Activated CD4-positive, alpha-beta T cell treated with anti-CD3 and anti-CD28 coated beads, Interleukin-2, Interleukin-4, amounts not matched to agents 100 ng/mL and 50 ng/mL, durations not matched to agents 16 hours and 8 hours (primary cell): ENCODE measurements at places on chromosomes 5 and 9.

- DNase-seq = no peak
These were observed 38.1 kb upstream of the CD180 start for GRCh38 chr5:67234671-67235176.

DNA sequence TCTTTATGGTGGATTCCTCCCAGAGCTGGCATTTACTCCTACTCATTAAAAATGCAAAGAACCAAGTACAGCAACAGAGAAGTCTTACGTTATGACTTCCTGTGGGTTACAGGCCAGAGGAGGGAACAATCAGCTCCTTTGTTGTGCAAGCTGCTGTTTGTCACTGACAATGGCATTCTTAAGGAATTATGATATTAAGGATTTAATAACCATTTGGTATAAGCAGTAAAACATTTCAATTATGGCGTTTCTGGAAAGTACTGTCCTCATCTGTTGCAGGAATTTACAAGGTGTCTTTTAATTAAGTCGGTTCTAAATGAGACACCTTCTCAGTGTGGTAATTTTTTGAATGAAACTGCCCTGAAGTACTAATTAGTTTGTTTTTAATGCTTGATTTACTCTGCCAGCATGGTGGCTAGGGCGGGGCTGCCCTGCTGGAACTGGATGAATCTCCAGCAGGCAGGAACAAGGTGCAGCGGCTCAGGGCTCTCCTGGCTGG, 49.1 kb upstream of the VDAC1 start:
- DNase-seq = no peak

- DNase-seq = no peak
These were observed 73.0 kb downstream of the KIF24 start for GRCh38 chr9:34256104-34256503.

GRCh38 chr9:37746448-37747270, 6.9 kb upstream of the TRMT10B start:
- no peak for DNase-seq

- DNase-seq = peak; percentile 61
These were observed 1.1 kb downstream of the IL4 start for GRCh38 chr5:132674671-132675506.

- no peak for DNase-seq
These were observed 7.5 kb downstream of the CD74 start for GRCh38 chr5:150404941-150405816.

- no peak for DNase-seq
These were observed 48.9 kb downstream of the DYNC2I2 start for GRCh38 chr9:128607642-128608350.

DNA sequence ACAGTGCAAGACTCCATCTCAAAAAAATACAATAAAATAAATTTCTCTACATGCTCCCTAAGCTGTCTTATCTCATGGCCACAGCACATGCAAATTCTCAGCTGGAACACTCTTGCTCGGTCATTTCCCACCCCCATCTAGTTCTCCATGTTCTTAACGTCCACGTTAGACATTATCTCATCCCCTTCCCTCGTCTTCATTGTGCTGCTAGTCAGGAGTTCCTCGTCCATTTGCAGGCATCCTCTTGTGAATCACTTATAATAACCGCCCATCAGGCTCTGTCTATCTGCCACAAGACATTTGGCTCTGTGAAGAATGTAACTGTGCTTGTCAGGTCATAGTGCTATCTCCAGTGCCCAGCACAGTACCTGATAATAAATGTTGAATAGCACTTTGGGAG, 32.9 kb upstream of the GOLGA1 start:
- DNase-seq = no peak

- no peak for DNase-seq
These were observed 343.2 kb downstream of the ACTL7B start for GRCh38 chr9:108512426-108513173.

DNA sequence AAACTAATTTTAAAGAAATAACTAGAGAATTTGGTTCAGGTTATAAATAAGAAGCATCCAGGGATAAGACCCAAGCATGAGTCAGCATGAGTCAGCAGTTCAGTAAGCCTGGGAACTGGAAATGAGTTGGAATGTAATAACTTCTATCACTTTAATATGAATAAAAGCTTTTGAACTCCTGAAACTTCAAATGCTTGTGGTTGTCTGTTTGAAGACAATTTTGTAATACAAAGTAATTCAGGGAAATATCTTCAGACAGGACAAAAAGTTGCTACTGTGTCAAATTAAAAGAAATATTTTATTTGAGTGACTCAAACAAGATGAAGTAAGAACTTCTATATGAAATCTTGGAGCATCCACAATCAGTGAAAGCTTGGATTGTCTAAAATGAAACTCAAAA, 331.2 kb upstream of the DAB2 start:
- DNase-seq = no peak

- no peak for DNase-seq
These were observed 127.0 kb downstream of the GNA14 start for GRCh38 chr9:77521091-77521490.

- no peak for DNase-seq
These were observed 3.8 kb downstream of the IRX1 start for GRCh38 chr5:3599226-3600105.

DNA sequence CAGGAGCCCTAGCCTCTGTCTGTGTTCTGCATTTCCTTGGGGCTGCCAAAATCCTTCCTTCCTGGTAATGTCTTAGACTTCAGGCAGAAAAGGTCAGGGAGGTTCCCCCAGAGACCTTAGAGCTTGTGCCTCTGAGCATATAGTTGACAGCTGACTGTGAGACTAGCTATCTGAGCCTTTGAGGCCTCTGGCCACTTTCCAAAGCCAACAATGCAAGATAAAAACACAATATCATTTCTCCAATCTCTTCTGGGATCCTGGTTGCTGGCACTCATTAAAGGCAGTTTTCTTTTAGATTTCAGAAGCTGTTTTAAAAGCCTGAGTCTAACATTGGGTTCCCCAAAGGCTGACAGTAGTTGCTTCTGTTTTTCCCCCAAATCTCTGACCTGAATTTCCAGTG, 13.2 kb upstream of the GLRA1 start:
- DNase-seq = no peak

GRCh38 chr5:149789835-149790234, 59.7 kb downstream of the PPARGC1B start:
- no peak for DNase-seq
